CMK (cell line): ENCODE measurements at places on chromosomes 3 and 15.

DNA sequence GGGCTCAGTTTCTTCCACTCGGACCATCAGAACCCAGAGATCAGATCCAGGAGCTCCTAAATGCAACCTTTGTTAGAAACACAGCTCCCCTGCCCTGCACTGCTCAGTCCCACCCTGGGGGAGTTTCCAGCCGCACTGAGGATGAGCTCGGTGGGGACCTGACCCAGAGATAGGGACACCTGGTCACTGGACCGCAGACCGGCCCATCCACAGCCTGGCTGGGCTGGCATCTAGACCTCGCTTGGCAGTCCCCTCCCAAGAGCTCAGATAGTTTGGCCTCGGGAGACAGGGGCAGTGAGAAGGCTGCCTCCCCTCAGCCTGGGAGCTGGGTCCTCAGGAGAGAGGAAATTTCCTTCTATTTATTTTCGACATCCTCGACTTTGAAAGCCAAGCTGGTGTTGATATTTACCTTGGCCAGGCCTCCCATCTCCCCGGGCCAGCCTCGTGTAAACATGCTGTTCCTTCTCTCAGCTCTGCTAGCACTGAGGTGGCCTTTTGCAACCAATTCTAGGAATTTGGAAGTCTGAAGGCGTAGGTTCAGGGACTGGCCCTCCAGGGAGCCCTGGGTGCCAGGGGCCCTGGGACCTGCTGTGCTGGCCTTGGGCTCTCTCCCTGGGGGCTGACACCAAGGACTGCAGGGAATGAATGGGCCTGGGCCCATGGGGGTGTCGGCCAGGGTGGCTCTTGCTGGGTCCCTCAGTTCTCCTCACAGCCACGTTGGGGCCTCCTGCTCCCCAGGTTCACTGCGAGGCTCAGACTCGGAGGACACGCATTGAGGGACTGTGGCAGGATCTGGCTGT lies 90.1 kb downstream of the VGLL4 start:
- DNase-seq: no peak

- no peak for DNase-seq
These were observed 100.2 kb upstream of the CFAP20DC start for GRCh38 chr3:59150039-59150438.

- DNase-seq: no peak
These were observed 69.4 kb downstream of the ZBTB20 start for GRCh38 chr3:115077501-115078250.

GRCh38 chr3:175105066-175105465 lies 245.9 kb downstream of the NAALADL2 start:
- DNase-seq: no peak
